ENCODE measurements at places on chromosomes 12 and 14.

DNA sequence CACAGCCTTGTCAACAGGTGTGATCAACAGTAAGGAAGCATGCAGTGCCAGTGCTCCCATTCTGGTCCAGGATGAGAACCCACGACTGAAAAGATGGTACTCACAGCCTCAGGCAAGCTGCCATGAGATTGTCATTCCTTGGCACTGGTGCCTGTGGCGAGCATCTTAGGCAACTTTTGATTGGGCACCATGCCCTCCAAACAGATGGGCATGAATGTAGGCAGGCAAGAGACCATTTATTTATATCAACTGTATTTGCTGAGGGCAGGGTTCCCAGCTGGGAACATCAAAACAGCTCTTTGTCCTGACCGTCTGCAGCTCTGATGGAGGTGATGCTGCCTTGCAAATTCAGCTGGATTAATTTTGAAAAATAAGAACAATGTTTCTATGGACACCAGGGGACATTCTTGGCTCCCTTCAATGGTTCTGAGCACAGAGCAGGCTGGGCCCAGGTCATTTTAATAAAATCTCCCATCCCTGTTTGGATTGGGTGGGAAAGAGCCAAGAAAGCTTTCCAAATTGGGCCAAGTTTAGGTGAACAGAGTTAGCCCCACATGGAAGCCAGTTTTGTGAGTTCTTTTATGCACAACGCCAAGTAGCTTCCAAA is 522.5 kb downstream of the RMST start:
- no peak for DNase-seq

DNA sequence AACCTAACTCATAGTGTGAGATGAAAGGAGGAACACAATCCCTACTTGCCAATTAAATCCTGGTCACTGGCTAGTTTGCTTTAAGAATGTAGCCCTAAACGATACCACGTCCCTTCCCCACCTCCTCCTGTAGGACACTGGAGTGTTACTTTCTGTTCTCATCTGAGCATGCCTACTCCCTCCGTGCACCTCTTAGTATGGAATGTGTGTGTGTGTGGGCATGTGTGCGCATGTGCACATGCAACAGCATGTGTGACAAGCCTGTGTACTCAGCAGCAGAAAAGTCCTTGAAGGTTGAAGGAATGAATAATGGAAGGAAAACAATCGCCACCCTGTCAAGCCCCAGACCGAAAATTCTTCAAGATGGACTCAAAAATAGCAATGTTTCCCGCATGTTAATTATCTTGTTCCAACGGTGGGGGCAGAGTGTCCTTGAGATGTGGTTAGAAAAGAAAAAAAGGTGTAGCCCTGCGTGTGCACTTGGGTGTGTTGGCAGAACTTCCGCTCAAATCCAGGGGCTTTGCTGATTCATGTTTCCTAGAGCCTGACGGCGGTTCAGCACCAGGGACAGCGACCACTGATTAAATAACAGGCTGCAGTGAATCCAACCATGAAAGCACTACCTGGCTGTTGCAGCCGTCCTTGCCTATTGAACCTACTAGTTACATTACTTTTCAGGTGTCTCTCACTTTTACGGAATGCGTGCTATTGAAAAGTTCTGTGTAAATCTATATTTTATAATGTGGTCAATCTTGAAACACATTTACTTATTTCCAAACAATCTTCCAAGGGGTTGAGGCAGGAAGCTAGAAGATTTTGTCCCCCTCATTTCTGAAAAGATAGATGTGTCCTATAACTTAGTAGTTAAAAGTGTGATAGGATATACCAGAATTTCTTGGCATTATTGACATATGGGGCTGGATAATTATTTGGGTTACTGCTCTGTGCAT is 79.8 kb downstream of the SRRM4 start:
- no peak for DNase-seq

GRCh38 chr12:12714276-12715021 is 2.7 kb upstream of the CDKN1B start:
- no peak for DNase-seq

DNA sequence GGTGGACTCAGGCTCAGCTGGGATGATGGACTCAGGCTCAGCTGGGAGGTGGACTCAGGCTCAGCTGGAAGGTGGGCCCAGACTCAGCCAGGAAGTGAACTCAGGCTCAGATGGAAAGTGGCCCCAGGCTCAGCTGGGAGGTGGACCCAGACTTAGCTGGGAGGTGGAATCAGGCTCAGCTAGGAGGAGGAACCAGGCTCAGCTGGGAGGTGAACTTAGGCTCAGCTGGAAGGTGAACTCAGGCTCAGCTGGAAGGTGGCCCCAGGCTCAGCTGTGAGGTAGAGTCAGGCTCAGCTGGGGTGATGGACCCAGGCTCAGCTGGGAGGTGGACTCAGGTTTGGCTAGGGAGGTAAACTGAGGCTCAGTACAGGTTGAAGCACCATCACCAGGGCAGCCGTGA is 21.8 kb upstream of the C14orf180 start:
- DNase-seq: no peak

GRCh38 chr12:40011775-40012129 is 94.1 kb downstream of the SLC2A13 start:
- DNase-seq: no peak

DNA sequence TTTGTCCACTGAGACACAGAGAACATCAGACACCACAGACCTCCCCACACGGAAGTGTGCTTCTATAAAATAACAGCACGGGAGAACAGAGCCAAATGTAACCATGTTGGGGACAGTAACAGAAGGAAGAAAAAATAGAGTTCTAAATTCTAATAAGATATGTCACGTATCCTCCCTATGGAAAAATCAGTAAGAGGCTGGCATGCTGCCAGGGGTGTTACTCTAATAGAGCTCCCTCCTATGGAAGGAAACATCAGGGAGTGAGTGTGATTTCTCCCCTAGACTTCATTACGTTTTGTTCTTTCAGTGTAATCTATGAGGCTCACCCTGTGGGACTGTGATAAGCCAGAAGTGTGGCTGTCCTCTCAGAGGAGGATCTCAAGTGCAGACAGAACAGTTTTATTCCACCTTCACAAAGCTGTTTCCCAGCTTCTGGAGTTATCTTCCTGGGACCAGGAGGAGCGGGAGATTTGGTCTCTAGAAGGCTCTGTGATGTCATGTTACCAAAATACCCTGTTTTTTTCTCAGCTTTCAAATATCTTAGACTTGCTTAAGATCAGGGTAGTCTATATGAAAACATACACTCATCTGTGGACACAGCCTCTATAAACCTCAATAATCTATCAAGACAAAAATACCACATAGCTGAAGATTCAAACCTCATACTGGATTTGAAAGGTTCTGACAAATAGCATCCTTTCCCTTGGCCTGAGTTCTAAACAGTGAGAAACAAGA is 69.3 kb downstream of the ZFC3H1 start:
- DNase-seq: no peak

GRCh38 chr12:65660836-65661235 is 163.4 kb upstream of the HMGA2 start:
- DNase-seq: no peak

- no peak for DNase-seq
These were observed 319.5 kb downstream of the PAWR start for GRCh38 chr12:79371226-79371625.

DNA sequence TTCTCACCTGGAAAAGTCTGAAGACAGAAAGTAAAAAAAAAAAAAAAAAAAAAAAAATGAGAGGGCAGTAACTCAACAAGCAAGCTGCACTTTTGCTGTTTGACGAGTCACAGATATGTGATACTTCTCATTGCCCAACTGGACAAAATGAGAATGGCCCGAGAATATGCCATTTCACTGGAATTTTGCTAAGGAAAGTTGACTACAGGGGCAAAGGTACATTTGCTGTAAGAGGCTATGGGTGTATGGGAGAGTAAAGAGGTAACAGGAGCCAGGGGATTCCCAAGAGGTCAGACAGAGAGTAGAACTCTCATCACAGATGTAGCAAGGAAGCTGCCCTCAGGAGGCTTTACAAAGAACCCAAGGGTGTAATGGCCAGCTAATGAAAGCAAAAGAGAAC is 22.9 kb downstream of the KIF21A start:
- DNase-seq: no peak

DNA sequence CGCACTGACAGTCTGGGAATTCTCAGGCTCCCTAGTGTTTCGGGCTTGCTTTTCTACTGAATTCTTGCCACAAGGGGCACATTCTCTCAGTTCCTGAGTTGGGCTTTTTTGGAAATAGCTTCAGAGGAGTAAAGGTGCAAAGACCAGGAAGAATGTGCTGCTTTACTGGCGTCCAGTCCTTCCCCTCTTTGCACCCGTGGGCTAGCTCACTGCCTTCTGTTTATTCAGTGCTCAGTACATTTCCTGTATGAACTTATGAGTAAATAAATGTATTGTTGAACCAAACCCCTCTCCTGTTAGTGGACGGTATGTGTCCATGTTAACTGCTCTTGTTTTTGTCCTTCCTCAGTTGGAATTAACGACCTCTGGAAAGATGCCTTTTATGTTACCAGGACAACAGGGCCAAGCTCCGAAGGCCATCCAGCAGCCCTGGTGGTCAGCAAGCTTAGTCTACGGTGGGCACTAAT is 24.0 kb downstream of the GSG1 start:
- no peak for DNase-seq

GRCh38 chr14:30621354-30621939 is 672 bp upstream of the SCFD1 start:
- DNase-seq: no peak

DNA sequence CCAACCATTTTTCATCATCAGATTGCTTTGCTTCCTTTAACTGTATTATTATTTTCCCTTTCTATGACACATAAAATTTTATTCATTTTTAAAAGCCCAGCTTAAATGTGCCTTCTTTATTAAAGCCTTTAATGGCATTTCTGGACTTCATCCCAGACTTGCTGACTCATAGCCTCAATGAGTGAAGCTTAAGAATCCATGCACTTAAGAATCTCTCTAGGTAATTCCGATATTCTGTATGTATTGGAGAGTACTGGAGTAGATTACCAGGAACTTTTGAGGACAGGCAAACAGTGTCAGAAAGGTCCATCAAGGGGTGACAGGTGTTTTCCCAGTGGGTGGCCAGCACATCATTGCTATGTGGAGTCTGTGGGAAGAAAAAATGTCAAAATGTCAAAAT is 107.9 kb downstream of the PTPRQ start:
- no peak for DNase-seq

GRCh38 chr12:89797436-89797835 is 88.8 kb upstream of the ATP2B1 start:
- no peak for DNase-seq

GRCh38 chr12:75848961-75849360 is 182.6 kb downstream of the PHLDA1 start:
- no peak for DNase-seq

DNA sequence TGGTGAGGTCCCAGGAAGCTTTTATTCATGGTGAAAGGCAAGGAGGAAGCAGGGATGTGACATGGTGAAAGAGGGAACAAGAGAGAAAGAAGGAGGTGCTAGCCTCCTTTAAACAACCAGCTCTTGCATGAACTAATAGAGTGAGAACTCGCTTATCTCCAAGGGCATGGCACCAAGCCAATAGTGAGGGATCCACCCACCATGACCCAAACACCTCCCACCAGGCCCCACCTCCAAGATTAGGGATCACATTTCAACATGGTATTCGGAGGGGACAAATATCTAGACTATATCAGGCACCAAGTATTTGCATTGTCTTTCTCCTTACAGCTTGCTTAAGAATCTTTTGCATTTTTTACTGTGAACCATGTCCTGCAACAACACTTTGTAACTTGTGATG is 91.9 kb upstream of the DHRS4 start:
- no peak for DNase-seq
